Ammon's horn (tissue), 1 donor: ENCODE measurements at places on chromosomes 2 and 18.

DNA sequence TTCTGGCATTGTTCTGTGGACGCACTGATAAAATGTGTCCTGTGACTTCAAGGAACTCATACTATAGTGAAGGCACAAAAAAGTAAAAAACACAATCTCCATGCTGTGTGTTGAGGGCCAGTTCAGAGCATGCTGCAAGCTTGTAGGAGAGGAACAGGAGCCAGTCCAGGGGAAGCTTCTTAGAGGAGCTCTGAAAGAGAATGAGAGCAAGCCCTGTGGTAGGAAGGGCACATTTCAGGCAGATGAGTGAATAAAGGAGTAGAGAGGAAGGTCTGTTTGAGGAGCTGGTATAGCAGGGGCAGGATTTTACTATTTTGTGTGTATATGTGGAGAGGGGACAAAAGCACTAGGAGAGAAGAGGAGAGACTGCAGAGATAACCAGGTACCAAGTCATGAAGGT is 478.3 kb downstream of the ZEB2 start:
- no peak for DNase-seq

DNA sequence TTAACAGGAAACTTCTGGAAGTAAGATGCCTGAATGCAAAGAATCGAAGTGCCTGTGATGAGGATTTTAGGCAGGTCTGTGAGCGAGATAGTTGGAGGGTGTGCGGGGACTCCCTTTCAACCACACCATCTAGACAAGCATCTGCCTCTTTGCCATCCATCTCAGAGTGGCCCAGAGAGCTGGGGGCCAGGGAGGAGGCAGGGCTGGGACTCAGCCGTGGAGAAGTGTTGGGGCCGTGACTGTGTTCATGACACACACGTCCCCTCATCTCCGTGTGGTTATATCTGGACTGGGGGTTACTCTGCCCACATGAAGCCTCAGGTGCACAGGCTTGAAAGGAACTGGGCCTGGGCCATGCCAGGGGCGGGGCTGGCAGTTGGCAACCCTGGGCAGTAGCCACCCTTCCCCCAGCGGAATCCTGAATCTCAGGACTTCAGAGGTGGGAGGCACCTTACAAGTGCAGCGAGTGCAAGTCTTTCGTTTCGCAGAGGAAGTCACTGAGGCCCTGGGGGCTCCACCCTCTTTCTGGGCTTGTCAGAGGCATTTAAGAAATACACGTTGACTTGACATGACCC is 112.5 kb downstream of the SLC4A3 start:
- DNase-seq = no peak

- peak; percentile 30 for DNase-seq
Measured at GRCh38 chr2:27407798-27408491, 1.4 kb downstream of the PPM1G start.

GRCh38 chr2:40256649-40257048 is 195.2 kb downstream of the SLC8A1 start:
- DNase-seq = no peak

DNA sequence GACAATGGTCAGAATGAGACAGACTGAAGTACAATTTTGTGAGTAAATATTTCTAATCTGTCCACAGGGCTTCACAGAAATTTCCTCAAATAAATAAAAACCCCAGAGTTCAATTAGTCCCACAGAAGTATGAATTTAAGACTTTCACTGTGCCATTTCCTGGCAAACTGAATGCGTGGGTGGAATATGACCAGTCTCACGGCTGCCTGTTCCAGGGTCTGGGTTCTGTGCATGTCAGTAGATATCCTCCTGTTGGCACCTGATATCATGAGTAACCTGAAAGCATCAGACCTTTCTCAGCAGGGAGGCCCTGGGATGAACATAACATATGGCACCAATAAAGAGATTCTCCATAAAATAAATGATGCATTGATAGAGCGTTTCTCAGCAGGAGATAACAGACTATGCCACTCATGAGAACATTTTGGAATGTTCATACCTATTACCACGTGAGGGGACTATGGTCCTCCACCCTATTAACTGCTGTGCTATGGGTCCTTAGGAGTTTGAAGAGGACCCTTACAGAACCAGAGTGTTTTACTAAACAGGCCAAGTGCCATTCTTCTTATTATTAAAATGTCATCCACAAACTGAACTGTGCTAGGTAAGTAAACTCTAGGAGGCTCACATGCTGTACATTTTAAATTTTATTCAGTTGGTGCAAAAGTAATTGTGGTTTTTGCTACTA is 10.6 kb upstream of the MALL start:
- DNase-seq = no peak

GRCh38 chr2:162038725-162039124 is 35.3 kb downstream of the DPP4 start:
- DNase-seq = no peak

DNA sequence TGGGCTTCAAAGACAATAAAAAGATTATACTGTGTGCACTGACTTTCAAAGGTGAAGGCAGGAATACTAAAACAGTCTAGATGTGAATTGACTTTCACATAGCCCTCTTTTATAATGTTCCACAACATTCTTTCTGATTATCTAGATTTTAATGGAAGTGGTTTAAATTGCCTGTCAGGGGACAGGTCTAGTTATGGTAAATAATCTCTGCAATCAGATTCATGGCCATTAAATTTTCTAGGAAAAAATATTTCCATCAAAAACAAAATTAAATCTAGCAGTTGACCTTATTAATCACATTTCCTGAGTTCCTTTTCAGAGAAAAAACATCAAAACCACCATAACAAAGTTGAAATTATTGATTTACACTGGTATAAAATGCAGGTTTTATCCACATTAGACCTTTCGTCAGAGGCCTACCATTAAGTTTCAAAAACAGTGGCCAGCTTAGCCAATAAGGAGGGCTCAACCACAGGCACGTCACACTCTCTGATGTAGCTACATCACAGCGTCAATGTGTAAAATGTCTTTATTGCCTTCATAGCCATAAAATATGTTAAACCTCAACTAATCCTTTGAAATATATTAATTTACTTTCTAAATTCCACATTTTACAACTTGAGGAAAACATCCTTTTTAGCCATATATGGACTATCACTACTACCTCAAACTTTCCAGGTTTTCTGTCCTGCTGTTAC is 79.4 kb downstream of the NOL10 start:
- no peak for DNase-seq

GRCh38 chr2:10406491-10407188 is 41.5 kb downstream of the ODC1 start:
- DNase-seq = no peak

DNA sequence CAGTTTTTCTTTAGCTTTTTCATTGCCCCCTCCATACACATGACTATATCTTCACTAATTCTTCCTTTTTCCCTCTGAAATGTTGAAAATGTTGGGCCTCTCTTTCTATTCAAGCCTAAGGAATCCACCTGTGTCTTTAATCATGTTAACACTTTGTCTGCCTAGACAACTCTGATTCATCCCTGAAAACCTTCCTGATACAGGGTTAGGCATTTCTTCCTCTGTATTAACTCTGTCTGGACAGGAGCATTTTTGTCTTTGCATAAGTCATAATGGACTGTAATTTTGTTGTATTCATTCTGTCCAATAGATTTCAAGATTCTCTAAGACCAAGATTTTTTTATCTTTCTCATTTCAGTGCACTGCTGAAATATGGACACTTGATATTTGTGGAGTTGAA is 297.3 kb downstream of the IKZF2 start:
- no peak for DNase-seq

DNA sequence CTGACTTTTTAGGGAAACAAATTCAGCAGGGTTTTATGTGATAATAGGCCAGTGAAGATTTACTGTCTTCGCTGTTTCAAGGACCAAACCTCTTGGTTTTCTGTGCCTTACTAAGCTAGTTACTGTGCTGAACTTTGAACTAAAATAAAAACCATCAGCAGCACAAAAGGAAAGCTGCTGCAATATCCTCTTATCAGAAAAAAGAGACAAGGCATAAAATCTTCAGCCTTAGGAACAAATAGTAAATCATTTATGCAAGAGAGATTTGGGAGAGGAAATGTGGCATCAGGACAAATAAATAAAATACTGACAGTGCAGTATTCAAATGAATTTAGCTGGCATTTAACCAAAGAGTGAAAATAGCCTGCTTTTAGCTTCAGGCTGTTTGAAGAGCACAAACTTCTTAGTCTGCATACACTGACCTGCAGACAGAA is 64.1 kb upstream of the EHBP1 start:
- no peak for DNase-seq

DNA sequence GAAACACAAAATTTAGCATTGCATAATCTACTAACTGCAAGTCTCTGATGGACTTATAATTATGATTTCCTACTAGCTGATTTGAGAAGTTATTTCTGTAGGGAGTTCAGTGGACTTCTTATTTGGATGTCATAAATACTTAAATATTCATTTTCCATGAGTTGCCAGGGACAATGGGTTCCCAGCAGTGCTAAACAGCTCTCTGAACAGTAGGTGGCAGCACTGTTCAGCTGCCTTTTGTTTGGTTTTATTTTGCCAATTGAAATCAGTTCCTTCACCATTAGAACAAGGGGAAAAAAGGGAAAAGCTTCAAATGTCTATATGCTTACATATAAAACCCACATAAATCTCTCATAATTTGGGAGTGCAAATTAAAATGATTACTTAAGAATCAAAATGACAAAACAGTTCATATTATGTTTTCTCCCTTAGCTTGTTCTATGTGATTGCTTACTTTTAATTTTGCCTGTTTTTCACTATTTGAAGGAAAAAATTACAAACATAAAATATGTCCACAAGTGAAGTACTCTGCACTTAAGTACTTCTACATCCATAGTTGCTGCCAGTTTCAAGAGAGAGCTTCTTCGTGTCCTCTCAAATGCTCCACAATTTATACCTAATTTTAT is 898.9 kb downstream of the CPS1 start:
- DNase-seq = peak; percentile 79

GRCh38 chr2:171297956-171298355 is 135.8 kb downstream of the METTL8 start:
- DNase-seq = no peak

DNA sequence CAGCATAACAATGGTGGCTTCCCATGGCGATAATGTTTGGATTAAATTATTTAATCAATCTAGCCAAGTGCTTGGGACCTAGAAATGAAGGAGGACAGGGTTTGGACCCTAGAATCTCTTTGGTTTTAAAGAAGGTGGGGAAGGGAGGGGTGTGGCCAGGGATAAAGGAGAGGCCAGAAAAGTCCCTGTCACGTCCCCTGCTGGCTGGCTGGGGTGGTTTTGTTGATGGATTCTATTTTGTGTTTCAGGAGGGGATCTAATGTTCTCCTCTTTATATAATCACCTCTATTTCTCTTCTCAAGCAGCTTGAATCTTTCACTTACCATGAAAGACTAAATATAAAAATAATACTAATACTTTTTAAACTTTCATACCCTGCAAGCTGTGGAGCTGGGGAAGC is 52.6 kb upstream of the GALR1 start:
- DNase-seq = no peak

DNA sequence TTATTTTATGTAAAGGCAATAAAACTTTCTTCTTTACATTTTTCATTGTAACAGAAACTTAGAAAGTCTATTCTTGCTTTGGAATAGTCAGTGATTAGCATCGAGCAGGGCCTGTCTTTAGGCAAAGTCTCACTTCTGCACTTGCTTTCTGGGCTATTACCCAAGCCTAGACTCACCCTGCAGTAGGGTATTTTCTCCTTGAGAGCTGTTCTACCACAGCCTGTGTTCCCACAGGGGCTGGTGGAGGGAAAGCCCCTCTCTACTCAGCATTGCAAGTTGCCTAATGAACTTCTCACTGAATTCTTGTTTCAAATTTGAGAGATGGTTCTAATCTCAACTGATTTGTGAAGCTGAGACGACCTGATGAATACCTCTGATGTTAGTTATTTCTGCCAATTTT is 111.7 kb upstream of the KLHL14 start:
- no peak for DNase-seq
